ENCODE measurements at places on chromosomes 1 and 21. TPM values are rescaled to one million over a fixed set of nuclear protein-coding genes. Genes with fewer than 3 reads are reported as not detected.
A peak's percentile ranks its signal among the peaks of the same experiment; 100 is the strongest.

Gene HPCAL4
- total RNA-seq: 2.0 TPM

- H3K36me3 ChIP-seq: no peaks in the 10 kb centered on the region
- H3K27ac ChIP-seq: no peak within 1 kb of the TSS
- no peaks in the 10 kb centered on the region for H3K4me1 ChIP-seq
- no peak within 1 kb of the TSS for H3K4me3 ChIP-seq
- H3K27me3 ChIP-seq: peaks cover 36% of the 10 kb centered on the region
Measured at GRCh38 chr1:34176830-34177603, at the start of gene C1orf94. C1orf94 (plus strand) TSS chr1:34176907; CDS start chr1:34177790, 883 bp downstream.

Gene SESN2
- total RNA-seq: 11.7 TPM

Gene TRAF3IP3
- 426 TPM for total RNA-seq

DNA sequence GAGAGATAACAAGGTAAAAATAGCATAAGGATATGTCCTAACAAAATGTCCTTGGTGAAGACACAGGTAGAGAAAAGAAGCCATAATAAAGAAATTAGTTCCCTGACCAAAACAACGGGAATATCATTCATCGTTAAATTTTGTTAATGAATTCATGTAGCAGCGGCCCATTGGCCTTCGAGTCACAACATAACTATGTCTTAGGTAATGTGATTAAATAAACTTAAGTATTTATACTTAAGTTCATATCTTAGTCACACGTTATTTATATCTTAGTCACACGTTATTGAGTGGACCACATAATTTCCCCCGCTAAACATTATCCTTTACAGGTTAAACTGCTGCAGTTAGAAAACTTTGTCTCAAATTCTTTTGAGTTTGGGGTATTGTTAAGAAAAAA is 1.2 kb downstream of the NEXN start:
- H3K27me3 ChIP-seq: peaks cover 22% of the 10 kb centered on the region
- no peak overlapping the region for H3K27ac ChIP-seq
- DNase-seq: no peak
- H3K36me3 ChIP-seq: peaks cover 6% of the 10 kb centered on the region
- no peak overlapping the region for H3K4me3 ChIP-seq

Gene RGS18
- 0.15 TPM for total RNA-seq

DNA sequence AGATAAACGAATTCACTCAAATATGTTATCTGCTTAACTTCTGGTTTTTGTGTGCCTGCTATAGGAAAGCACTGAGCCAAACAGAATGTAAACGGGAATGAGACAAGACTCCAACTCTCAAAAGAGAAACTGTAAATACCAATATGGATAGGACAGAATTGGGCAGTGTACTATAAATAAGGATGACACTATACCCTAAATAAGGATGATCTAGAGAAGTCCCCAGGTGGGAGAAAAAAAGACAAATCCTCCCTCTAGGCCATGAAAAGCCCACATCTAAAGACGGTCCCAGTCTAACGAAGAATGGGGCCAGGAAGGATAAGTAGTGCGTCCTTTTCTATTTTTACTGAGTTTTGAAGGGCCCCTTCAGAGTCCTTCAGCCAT is 1.5 kb upstream of the GABPB2 start:
- H3K4me1 ChIP-seq: peaks cover 29% of the 10 kb centered on the region
- H3K36me3 ChIP-seq: peaks cover 13% of the 10 kb centered on the region

GRCh38 chr1:25699500-25700143 is 83.0 kb downstream of the MAN1C1 start:
- no peak overlapping the region for H3K4me3 ChIP-seq
- DNase-seq: no peak
- peaks cover 20% of the 10 kb centered on the region for H3K36me3 ChIP-seq
- peaks cover 51% of the 10 kb centered on the region for H3K4me1 ChIP-seq

- H3K4me3 ChIP-seq: no peak overlapping the region
- H3K27me3 ChIP-seq: peaks cover 11% of the 10 kb centered on the region
- peaks cover 19% of the 10 kb centered on the region for H3K4me1 ChIP-seq
- no peaks in the 10 kb centered on the region for H3K36me3 ChIP-seq
- no peak overlapping the region for H3K27ac ChIP-seq
Measured at GRCh38 chr1:225812488-225813213, 2.7 kb downstream of the EPHX1 start.

DNA sequence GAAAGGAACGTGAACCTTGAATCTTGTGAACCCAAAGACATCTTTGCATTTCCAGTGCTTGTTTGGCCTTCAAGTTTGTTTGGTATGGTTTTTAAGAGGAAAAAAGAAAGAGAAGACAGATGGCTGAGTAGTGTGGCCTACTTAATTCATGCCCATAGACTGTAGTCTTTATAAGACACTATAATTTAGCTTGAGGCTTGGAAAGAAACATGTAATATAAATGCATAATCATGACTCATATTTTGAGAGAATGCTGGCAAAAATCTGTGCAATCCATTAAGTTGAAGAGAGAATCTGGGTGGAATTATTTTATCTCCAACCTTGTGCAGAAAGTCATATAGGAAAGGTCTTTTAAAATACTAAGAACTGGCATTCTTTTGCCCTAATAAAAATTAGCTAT is 179.3 kb downstream of the SIPA1L2 start:
- H3K4me3 ChIP-seq: no peak overlapping the region
- H3K4me1 ChIP-seq: peaks cover 6% of the 10 kb centered on the region

DNA sequence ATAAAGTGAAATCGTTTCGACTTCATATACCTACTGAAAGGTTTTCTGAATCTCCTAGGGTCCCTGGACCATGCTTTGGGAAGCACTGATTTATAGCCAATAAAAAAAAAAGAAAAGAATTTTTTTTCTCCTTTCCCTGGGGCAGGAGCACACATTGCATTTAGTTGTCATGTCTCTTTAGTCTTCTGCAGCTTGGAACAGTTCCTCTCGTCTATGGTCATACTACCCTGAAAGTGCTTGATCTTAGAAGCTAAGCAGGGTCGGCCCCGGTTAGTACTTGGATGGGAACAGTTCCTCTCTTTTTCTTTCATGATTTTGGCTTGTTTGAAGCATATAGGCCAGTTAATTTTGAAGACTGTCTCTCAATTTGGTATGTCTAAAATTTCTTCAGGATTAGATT is 3.7 kb upstream of the SERPINC1 start:
- DNase-seq: no peak
- no peak overlapping the region for H3K4me3 ChIP-seq
- H3K27me3 ChIP-seq: no peaks in the 10 kb centered on the region
- no peaks in the 10 kb centered on the region for H3K4me1 ChIP-seq
- H3K27ac ChIP-seq: no peak overlapping the region
- no peaks in the 10 kb centered on the region for H3K36me3 ChIP-seq

Gene LORICRIN
- not detected for total RNA-seq

GRCh38 chr1:178367151-178367550 is 129.6 kb downstream of the CLEC20A start:
- no peak overlapping the region for H3K4me3 ChIP-seq
- H3K36me3 ChIP-seq: no peaks in the 10 kb centered on the region
- no peak overlapping the region for H3K27ac ChIP-seq
- DNase-seq: no peak
- H3K4me1 ChIP-seq: no peaks in the 10 kb centered on the region

GRCh38 chr1:165222580-165222979 is 133.9 kb downstream of the LMX1A start:
- no peak overlapping the region for H3K4me3 ChIP-seq
- H3K27me3 ChIP-seq: peaks cover 4% of the 10 kb centered on the region
- no peaks in the 10 kb centered on the region for H3K4me1 ChIP-seq
- no peaks in the 10 kb centered on the region for H3K36me3 ChIP-seq

DNA sequence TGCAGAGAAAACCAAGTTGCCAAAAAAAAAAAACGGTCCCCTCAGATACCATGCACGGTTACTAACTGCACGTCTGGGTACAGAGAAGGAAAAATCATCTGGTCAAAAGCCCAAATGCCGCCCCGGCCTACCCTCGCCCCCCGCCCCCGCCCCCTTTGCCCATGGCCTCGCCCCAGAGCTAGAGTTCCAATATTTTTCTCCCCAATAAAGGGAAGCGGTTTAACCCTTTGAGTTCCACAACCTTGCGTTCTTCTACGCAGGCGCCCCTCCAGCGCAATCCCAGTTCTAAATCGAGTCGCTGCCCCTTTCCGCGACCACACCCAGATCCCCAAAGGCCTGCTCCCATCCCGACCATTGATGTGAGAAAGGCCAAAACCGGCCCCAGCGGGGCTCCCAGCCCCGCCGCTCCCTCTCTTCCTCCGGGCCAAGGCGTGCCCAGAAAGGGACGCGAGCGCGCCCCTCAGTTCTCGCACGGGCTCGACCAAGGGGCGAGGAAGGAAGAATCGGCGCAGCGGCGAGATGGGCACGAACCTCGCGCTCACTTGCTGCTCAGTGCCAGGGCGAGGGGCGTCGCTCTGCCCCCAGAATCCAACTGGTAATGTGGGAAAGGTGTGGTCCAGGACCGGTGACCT is 797 bp downstream of the WDR47 start:
- peak; percentile 43 for DNase-seq
- peak overlapping the region; percentile 83 for H3K4me3 ChIP-seq
- H3K36me3 ChIP-seq: no peaks in the 10 kb centered on the region

DNA sequence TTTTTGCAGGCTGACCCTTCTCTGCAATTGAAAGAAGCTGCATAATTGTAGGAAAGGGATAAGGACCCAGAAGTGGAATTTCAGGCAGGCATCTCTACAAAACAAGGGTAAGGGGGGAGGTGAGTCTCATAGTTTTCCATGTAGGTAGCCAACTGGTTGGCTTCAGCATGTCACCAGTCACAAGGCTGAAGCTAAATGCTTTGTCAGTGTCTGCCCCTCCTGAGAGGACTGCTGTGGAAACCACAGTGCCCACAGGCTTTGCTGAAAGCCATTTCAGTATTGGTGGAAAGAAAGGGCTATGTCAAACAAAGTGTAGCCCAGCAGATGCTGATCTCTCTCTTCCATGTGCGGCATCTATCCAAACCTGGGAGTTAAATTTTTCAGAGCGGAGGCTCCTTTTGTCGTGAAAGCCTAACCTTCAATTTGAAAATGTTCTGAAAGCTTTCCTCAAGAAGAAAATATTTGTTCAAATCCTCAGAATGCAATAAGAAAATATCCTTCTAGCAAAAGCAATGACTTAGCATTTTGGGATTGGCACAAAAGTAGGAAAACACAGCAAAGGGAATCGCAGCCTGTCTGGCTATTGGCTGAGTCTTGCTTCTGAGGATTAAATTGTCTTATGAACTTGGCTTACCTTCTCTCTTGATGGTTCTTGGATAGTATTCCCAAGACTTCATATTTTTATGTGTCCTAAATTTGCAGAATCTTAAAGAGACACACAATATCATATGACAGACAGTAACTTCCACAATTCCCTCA is 591.7 kb downstream of the PLPP3 start:
- DNase-seq: no peak
- no peaks in the 10 kb centered on the region for H3K27me3 ChIP-seq
- H3K27ac ChIP-seq: no peak overlapping the region
- H3K4me1 ChIP-seq: no peaks in the 10 kb centered on the region

DNA sequence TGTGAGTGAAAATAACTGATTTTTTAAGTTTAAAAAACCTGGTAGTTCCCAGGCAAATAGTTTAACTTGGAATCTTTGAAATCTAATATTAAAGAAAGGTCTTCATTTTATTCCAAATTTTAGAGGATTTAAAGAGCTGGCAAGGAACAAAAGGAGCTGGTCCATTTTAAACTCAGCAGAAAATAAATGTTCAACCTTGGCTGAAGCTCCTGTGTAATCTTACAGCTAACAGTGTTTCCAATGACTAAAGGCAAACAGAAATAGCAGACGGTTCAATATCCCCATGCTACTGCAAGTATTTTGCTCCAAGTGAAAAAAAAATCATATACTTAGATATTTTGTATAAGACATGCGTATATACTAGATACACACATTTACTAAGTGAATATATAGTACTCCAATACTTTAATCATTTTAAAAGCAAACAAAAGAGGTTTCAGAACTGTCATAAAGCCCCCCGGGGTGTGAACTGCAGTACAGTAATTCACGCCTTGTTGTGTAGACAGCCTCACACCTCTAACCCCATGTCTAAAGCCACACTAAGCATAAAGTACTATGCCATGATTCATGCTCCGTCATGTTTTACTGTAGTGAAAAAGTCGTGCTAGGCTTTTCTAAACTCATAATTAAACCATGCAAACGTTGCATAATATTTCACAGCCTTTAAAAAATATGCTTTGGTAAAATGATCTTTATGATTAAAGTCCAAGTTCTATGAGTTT is 132.2 kb downstream of the CLIC6 start:
- no peak overlapping the region for H3K4me3 ChIP-seq
- H3K27me3 ChIP-seq: no peaks in the 10 kb centered on the region
- H3K36me3 ChIP-seq: peaks cover 56% of the 10 kb centered on the region
- peaks cover 24% of the 10 kb centered on the region for H3K4me1 ChIP-seq
- no peak overlapping the region for H3K27ac ChIP-seq

Gene CD1E
- total RNA-seq: not detected

GRCh38 chr1:38028105-38028591 is 15.6 kb downstream of the UTP11 start:
- H3K4me1 ChIP-seq: peaks cover 47% of the 10 kb centered on the region
- peaks cover 10% of the 10 kb centered on the region for H3K36me3 ChIP-seq
- DNase-seq: peak; percentile 30
- H3K27ac ChIP-seq: peak overlapping the region; percentile 54

Gene PRAMEF5
- total RNA-seq: not detected

Gene S100A14
- total RNA-seq: not detected

DNA sequence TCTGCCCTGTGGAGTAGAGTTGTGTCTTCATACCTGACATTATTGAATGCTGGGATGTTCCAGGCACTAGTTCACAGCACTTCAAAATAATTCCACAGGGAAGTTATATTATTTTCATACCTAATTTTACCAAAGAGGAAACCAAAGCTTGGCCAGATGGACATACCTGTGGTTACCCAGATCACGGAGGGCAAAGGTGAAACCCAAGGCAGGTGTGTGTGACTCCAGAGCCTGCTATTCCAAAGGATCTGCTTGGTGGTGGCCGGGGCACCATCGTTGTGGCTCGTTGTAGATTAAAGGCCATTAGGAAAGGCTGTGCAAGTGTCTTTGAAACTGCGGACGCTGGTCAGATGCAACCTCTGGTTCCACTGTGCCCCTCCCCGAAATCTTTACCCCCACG is 108.6 kb downstream of the ZBTB18 start:
- H3K27ac ChIP-seq: no peak overlapping the region
- no peaks in the 10 kb centered on the region for H3K27me3 ChIP-seq
- H3K36me3 ChIP-seq: no peaks in the 10 kb centered on the region
- no peaks in the 10 kb centered on the region for H3K4me1 ChIP-seq

DNA sequence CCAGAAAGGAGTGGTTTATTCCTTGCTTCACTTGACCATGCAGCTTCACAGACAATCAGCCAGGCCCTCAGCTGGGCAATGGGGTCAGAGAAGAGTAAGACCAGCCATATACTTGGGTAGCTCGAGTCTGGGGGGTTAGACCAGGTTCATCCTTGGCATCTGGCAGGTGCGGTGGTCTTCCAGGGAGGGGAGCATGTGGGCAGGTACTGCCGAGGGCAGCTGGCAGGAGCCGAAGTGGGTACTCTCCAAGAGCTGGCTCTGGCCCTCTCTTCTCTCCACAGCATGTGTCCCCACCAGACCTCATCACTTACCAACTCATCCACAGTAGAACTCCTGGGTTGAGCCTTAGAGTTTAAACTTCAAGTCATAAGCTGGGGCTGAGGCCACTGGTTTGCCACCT is 156.8 kb downstream of the FOXD2 start:
- H3K4me3 ChIP-seq: no peak overlapping the region
- no peaks in the 10 kb centered on the region for H3K4me1 ChIP-seq
- no peaks in the 10 kb centered on the region for H3K36me3 ChIP-seq
- no peak for DNase-seq

Measured in activated CD4-positive, alpha-beta T cell treated with anti-CD3 and anti-CD28 coated beads, Interleukin-2, amount 10 ng/mL, durations not matched to agents 7 days and 5 days (primary cell).